Left forelimb (tissue), 1 donor: ENCODE measurements at places on chromosomes 7 and 10.

- DNase-seq, result no peak
These were observed 704.0 kb upstream of the LRRN3 start for GRCh38 chr7:110386913-110387312.

- no peak for DNase-seq
These were observed 10.7 kb upstream of the GPR146 start for GRCh38 chr7:1033546-1034145.

GRCh38 chr7:106723398-106723797 lies 62.4 kb upstream of the CCDC71L start:
- no peak for DNase-seq

DNA sequence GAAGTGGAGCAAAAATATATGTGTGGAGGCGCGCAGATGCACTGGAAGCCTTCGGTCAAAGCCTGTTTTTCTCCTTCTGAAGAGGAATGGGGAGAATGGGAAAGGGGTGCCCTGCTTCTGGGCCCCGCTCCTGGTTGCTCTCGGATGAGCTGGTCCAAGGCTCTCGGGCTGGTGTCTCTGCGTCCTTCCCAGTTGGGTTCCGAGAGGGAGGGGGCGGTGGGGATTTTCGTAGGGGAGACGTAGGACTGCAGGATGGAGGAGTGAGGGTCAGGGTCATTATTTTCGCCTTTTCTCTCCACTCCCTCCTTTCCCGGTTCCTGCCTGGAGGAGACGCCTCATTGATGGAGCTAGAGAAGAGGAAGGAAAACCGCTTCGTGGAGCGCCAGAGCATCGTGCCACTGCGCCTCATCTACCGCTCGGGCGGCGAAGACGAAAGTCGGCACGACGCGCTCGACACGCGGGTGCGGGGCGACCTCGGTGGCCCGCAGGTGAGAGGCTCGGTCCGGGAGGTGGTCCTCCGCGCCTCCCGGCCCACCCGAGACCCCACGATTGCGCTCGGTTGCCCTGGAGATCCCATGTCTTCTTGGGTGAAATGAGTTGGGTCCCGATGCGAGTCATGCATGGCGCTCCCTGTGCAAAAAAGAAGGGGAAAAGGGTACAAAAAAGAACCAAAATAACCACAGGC lies 790 bp downstream of the ADAM22 start:
- peak; percentile 68 for DNase-seq

- no peak for DNase-seq
These were observed 31.1 kb upstream of the LYZL1 start for GRCh38 chr10:29257784-29258135.

DNA sequence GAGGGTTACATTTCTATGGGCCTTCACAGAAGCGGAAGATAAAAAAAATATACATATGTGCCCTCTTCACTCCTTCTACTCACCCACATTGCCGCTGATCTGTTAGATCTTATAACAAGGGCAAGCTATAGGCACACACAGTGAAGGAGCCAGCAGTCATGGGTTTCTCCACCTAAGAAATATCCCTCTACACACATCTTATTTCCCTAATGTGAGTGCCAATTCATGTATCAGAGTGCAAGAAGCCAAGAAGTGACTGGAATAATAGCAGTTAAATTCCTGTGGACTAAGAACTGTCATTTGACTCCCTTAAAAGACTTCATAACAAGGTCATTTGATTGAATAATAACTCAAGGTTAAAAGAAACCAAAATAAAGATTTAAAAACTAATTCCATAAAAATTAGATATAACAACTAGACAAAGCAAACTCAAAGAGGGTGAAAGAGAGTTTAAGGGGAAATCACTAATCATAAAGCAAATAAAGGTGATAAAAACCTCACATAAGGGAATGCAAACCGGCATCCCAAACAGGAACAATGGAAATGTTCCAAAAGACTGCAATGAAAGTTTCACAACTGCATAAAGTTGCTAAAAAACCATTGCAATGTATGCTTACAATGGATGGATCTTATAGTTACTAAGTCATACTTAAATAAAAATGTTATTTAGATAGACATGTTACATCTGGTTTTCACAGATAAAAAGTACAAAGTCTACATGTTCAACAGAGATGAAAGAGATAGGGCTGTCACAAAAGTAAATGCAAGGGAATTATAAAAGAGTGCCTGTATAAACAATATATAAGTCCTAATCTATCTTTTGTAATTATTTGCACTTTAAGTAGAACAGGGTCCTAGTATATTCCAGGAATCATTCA lies 42.8 kb downstream of the ARHGAP21 start:
- no peak for DNase-seq

- DNase-seq, result no peak
These were observed 478 bp upstream of the ZNF22 start for GRCh38 chr10:45000138-45000751.

- no peak for DNase-seq
These were observed 101.8 kb downstream of the CHN2 start for GRCh38 chr7:29296421-29296820.

DNA sequence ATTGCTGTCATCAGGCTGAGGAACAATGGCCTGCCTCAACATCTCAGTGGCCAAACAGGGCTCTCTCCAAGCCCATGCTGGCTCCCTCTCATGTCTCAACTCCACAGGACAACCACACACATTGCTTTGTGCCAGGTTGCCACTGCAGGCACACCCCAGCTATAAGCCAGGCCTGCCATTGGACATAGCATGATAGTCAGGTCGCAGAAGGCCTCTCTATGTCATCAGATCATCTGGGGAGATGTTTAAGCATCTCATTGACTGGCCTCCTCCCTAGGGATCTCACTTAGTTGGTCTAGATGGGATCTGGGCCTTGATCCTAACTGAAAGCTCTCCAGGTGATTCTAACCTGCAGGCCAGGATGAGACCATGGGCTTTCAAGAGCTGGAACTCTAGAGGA lies 257.2 kb downstream of the GRID1 start:
- no peak for DNase-seq

DNA sequence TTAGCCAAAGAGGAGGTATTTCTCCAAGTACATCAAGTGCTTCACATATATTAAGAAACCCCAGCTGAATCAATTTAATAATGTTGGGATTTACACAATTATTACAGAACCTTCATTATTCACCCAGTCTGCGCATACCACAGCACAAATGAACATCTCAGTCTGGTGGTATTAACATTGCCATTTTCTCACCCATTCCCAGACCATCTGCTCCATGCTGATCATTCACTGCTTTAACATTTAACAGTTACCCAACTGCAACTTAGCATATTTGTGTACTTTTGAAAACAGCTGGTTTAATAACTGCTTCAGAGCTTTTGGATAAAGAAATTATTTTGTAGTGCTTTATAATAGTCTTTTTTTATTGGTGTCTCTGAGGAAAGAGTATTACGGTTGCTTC lies 1072.1 kb downstream of the NXPH1 start:
- DNase-seq, result no peak

DNA sequence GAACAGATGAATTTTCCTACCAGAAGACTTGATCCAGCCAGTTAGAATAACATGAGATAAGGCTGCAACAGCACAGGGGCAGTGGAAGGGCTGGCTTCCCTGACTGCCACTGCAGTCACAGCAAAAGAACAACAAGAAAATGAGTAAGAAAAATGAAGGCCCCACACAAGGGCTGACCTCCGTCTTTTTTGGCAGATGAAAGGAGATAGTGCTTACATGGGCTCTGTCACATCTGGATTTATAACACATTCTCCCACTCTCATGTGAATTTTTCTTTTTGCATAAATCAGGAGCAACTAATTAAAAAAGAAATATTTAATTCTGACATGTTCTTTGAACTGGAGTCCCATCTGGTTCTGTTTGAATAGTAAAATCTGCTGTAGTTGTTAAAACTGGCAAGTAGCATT lies 99.6 kb downstream of the NRP1 start:
- no peak for DNase-seq

- no peak for DNase-seq
These were observed 33.0 kb downstream of the TMEM106B start for GRCh38 chr7:12244129-12244528.

- DNase-seq, result no peak
These were observed 9.4 kb upstream of the TMEM168 start for GRCh38 chr7:112799448-112800120.

DNA sequence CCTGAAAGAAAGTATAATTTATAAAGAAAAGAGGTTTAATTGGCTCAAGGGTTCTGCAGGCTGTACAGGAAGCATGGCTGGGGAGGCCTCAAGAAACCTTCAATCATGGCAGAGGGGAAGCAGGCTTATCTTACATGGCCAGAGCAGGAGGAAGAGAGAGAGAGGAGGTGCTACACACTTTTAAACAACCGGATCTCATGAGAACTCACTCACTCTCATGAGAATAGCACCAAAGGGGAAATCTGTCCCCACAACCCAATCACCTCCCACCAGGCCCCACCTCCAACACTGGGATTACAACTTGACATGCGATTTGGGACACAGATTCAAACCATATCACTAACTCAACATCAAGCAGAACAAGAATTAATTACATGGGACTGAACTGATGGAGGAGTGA lies 6.9 kb upstream of the ZNF485 start:
- no peak for DNase-seq

DNA sequence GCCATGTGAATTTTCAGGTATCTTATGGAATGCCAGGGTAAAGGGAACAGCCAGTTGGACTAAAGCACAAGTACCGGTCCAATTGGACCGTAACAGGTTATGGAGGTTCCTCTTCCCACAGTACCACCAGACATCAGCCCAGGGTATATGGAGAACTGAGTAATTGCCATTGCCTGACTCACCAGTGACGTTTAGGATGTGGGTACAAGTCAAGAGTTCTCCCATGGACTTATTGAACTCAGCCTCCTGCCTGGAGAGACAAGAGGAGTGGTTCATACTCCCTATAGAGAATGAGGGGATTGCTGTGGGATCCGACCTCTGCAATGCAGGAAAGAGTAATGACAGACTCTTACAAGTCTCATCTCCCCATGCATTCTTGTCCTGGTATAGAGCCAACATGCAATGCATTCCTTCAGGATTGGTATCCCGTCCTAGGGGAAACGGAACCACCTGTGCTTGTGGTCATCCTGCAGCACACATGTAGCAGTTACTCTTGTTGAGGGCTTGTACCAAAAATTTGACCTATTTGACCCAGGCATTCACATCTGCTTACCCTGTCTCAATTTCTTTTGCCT lies 30.7 kb upstream of the ELOVL3 start:
- DNase-seq, result no peak

DNA sequence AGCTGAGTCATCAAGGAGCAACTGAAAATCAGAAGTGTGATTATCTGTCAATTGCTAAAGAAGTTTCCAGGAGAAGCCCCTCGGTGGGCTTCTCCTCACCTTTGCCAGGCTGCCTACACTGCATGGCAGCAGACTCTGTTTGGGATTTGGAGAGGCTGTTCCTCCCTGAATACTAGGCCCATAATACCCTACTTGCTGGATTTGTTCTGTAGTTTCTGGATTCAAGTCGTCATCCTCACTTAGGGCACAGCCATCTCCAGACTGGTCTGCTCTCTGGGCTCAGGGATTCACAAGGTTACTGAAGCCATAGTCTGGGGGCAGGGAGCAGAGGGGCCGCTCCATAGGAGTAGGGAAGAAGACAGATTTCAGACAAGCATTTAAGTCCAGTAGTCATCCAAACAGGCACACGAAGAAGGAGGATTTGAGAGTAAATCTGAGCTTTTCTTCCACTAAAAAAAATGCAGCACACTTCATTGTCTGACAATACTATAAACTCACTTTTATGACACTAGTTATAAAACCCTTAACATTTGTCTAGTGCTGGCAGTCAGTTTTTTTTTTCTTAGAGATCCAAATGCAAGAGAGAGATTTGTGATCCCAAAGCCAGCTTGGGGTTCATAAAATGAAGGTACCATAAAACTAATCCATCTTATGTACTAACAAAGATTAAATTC lies 723.3 kb downstream of the GRID1 start:
- peak; percentile 11 for DNase-seq

- DNase-seq, result no peak
These were observed 76.9 kb downstream of the NRP1 start for GRCh38 chr10:33257439-33258080.

DNA sequence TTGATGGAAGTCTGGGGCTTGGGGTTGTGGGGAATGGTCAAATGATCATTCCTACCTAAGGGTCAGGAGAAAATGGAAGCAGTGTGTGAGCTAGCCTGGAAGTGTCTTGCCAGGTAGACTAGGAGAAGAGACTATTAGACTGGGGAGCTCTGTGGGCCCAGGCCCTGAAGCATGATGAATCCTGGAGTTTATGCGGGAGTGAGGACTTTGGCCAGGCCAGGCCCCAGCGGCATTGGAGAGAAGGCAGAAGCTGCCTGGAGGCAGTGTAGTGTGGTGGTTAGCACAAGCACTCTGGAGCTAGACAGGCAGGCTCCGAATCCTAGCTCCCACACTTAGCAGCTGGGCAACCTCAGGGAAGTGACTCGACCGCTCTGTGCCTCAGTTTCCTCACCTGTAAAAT lies 29.3 kb downstream of the ZMIZ1 start:
- DNase-seq, result no peak

- no peak for DNase-seq
These were observed 150.9 kb upstream of the UNC5B start for GRCh38 chr10:71061472-71061871.

DNA sequence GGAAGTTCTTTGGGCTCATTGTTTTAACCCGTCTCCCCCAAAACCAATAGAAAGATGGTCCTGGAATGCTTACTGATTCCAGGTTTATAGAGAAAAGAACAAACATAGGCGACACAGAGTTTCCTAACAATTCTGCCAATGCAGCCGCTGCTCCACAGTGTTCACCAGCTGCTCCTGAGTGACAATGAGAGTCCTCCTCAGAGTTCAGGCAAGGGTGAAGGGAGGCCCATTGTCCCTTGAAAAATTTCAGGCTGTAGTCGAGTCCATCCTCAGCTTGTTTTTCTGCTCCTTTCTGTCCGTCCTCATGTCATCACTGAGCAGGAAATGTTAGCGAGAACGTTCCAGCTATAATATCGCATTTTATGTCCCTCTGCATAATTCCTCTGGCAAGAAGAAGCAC lies 537.6 kb downstream of the TCERG1L start:
- DNase-seq, result no peak

- DNase-seq, result no peak
These were observed 115.8 kb downstream of the TMEM130 start for GRCh38 chr7:98753989-98754479.

GRCh38 chr10:2214092-2214491 lies 476.8 kb upstream of the ADARB2 start:
- no peak for DNase-seq

DNA sequence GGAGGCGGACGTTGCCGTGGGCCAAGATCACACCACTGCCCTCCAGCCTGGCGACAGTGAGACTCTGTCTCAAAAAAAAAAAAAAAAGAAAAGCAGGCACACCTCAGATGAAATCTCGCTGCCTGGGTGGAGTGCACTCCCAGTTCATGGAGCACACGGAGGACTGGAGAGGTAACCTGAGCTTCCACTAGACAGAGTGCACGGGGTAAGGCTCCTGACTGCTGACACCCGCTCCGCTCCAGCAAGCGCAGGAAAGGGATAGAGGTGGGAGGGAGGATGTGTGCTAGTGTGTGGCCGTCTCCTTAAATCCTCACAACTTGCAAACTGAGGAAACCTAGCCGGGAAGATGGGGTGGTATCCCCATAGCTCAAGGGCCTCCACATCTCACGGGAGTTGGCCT lies 50.8 kb downstream of the FAM53B start:
- no peak for DNase-seq

GRCh38 chr7:109259151-109259550 lies 689.5 kb downstream of the DNAJB9 start:
- DNase-seq, result no peak
